ENCODE measurements at places on chromosomes 5 and 9.

- DNase-seq, result no peak
These were observed 54.1 kb upstream of the CEMIP2 start for GRCh38 chr9:71822456-71822855.

- no peak for DNase-seq
These were observed 117.0 kb upstream of the BOD1 start for GRCh38 chr5:173733425-173733824.

- DNase-seq, result no peak
These were observed 193.5 kb downstream of the PLK2 start for GRCh38 chr5:58266402-58266801.

- DNase-seq, result no peak
These were observed 107.4 kb downstream of the MCTP1 start for GRCh38 chr5:95177456-95177855.

All from iPS-NIHi11 (cell line).